ENCODE measurements at places on chromosomes 12 and 14.
A peak's percentile ranks its signal among the peaks of the same experiment; 100 is the strongest.

DNA sequence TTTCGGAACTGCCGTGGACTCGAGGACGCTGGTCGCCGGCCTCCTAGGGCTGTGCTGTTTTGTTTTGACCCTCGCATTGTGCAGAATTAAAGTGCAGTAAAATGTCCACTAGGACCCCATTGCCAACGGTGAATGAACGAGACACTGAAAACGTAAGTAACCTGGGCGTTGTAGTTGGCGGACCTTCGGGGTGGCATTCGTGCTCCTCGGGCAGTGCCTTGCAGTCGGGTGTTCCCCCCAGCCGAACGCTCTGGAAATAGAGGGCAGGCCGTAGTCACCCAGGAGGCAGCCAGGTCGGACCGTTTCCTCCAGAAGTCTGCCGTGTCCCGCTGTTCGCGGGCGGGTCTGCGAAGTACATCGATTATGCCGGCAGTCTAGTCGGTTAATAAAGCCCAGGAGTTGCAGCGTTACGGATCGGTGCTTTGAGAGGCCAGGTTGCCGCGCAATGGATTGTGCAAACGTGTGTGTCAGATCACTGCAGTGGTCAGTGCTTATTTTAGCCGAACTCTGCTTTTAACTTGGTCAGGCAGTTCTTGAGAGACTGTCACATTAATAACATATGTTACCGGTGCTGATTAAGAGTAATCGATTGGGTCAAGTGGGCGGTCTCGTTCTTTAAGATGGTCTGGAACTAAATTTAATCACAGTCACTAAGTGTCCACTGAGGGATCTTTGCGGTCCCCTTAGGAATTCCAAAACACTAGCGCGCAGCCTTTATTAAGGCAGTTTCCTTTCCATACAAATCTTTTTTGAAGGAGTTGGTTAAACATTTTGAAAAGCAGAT, 906 bp downstream of the MARK3 start:
- DNase-seq: peak; percentile 20

DNA sequence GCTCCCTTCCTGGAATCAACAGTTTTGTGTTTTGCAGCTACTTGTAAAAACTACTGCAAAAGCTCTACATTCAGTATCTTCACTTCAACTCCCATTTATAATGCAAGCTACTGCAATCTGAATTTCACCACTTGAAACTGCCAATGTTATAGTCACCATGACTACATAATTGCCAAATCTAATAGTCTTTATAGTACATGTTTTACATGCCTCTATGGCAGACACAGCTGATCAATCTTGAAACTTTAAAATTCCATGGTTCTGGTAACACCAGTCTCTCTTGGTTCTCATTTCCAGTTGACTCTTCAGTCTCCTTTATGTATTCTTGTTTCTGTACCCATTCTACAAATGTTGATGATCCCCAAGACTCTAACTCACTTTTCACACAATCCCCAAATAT, 185.9 kb downstream of the MED13L start:
- DNase-seq: no peak

DNA sequence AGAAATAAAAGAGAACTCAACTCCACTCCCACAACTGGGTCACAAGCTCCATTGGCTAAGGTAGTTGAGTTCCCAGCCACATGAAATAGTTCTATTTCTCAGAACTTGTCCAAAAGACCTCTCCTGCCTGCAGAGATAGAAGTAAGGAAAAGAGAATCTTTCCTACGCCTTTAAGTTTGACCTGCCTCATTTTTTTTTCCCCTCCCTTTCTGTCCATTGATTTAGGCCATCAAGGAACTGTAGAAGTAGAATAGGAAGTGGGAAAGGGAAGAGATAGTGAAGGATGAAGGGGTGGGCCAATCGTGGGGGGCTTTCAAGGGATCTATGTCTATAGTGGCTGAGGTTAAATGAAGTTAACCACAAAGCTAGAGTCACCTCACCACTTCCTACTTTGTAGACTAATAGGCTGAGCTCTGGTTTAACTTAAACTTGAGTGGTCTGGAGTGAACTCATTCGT, 13.9 kb upstream of the NUDT4 start:
- DNase-seq: no peak

GRCh38 chr12:128047266-128048060, 219.5 kb upstream of the TMEM132C start:
- DNase-seq: no peak

DNA sequence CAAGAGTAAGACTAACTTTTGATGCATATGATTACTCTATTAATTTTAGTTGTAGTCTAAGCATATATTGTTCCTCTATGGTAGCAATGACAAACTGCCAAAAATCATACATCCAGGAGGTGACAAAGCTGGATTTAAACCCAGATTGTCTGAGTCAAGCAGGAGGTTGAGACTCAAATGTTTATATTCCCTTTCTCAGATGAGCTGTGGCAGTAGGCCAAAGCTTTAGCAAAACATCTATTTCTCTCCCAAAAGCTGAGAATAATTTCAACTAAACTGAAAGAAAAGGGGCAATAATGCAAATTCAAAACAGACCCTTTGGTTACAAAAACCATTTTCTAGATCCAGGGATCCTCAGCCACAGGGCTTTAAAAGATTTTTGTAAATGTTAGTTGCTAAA, 173.6 kb downstream of the SEC23A start:
- DNase-seq: no peak

GRCh38 chr12:28278499-28278898, 88.2 kb downstream of the CCDC91 start:
- DNase-seq: no peak

DNA sequence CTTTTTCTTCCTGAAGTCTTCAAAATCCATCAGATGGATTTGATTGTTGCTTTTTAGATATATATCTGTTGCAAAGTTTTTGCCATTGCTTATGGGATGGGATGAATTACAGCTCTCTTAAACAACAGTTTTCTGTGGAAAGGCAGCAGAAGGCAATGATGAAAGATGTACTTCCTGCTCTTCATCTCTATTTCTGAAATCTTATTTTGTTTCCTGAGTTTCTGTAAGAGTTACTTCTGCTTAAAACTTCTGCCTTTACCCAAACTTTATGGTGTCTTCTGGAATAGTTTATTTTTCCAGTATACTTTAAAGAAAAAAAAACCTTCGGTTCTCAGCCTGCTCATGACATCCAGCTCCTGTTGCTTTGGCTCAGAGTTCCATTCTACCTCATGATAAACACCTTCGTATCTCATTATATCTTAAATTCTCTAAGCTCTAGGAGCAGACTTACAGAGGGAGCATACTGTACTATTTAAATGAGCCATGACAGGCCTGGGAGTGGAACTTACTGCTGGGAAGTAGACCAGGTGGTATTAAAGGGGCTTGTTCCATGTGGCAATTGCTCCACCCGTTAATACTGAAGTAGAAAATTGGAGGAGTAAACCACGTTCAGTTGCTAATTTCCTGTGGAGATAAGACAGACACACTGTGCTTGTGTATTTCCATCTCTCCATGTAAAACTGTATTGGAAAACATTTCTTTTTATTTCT, 288.4 kb downstream of the FBXL14 start:
- DNase-seq: no peak

DNA sequence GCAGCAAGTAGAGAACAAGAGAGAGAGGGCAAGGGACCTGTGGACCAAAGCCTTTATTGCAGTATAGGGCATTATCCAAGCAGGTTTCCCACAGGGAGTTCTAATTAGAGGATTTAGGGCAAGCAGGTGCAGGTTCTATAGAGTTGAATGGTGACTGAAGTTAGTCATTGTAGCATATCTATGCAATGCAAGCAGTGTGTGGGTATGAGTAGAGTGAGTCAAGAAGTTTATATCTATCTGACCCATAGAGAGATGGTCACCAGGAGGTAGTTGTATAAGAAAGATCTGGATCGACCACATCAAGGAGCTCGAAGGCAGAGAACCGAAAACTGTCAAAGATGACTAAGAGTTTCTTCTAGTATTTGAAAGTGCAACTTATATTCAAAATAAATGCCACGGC, 167.3 kb downstream of the PLCZ1 start:
- no peak for DNase-seq

DNA sequence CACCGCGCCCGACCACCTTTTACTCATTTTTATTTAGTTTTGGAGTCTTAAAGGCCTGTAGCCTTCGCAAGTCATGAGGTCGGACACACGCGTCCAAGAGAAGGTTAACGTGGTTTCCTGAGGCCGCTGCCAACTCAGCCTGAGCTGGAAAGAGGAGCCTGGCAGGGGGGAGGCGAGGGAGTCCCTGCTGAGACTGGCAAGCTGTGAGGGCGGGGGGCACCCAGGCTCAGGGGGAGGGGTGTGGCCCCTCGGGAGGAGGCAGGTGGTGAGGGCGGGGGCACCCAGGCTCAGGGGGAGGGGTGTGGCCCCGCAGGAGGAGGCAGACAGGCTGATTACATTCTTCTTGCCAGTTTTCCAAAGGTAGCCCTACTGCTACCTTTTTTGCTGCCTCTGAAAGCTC, 143.2 kb downstream of the PIWIL1 start:
- no peak for DNase-seq

DNA sequence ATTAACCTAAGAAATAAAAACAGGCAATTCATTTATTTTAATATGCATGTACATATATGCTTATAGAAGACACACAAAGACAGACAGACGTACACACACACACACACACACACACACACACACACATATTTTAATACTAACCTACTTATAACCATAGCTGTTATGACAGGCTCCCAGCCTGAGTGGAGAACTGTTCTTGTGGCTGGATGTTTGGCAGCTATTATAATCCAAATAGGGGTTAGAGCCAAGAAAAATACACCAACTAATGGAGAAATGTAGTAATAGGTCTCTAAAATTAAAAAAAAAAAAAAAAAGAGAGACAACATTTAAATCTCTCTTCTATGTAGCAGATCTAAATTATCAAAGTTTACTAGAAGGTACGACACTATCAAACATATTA, 91.8 kb downstream of the SLC41A2 start:
- DNase-seq: no peak

GRCh38 chr12:98343002-98343567, 172.3 kb upstream of the TMPO start:
- DNase-seq: no peak

- DNase-seq: peak; percentile 12
Measured at GRCh38 chr12:31589904-31590641, 863 bp downstream of the DENND5B start.

DNA sequence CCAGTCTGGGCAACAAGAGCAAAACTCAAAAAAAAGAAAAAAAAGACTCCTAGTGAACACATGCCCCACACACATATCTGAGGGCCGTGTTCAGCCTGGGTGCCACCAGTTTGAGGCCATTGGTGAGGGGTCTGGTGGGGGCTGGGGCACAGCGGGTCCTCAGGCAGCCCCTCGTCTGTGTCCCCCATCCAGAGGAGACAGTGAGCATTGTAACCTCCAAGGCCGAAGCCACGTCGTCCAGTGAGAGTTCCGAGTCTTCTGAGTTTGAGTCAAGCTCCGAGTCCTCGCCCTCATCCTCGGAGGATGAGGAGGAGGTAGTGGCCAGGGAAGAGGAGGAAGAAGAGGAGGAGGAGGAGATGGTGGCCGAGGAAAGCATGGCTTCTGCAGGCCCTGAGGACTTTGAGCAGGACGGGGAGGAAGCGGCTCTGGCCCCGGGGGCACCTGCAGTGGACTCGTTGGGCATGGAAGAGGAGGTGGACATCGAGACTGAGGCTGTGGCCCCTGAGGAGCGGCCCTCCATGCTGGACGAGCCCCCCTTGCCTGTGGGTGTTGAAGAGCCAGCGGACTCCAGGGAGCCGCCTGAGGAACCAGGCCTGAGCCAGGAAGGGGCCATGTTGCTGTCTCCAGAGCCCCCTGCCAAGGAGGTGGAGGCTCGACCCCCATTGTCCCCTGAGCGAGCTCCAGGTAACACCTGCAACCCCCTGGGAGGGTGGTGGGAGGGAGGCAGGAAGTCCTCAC, 15.6 kb downstream of the SETD1B start:
- DNase-seq: no peak

DNA sequence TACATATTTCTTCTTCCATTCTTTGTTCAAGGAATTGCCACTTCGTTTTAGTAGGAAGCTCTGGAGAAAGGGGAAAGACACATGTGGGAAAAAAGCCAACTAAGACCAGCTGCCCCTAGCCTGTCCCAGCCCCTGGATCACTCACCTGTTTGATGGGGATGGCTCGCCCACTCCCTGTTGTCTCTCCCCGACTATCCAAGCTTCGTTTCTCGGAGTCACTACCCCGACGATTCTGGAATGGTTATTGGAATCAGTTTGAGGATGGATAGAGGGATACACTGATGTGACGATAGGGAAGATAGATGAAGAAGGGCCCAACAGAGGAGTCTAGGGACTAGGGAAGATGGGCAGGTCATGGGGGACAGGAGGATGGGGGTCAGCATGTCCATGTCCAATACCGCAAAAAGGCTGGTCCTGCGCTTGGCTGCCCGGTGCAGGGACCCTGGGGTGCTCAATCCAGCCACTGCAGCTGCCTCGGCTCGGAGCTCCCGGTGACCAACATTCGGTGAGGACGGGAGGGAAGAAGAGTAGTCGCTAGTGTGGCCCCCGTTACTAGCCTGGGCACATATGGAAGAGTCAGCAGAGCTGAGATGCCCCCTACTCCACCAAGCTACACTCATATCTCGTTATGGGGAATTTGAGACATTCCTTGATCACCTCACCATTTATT, 7.0 kb downstream of the AGAP2 start:
- DNase-seq: no peak

DNA sequence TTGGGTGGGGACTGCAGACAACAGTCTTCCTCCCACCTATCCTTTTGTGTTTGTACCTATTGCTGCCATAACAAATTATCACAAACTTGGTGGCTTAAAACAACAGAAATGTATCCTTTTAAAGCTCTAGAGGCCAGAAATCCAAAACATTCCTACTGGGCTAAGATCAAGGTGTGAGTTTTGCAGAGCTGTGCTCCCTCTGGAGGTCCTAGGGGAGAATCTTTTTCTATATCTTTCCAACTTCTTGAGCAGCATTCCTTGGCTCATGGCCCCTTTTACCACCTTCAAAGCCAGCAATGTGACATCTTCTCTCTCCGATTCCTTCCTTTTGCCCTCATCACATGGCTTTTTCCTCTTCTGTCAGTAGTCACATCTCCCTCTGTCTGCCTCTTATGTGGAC, 190.6 kb downstream of the TTC8 start:
- no peak for DNase-seq

DNA sequence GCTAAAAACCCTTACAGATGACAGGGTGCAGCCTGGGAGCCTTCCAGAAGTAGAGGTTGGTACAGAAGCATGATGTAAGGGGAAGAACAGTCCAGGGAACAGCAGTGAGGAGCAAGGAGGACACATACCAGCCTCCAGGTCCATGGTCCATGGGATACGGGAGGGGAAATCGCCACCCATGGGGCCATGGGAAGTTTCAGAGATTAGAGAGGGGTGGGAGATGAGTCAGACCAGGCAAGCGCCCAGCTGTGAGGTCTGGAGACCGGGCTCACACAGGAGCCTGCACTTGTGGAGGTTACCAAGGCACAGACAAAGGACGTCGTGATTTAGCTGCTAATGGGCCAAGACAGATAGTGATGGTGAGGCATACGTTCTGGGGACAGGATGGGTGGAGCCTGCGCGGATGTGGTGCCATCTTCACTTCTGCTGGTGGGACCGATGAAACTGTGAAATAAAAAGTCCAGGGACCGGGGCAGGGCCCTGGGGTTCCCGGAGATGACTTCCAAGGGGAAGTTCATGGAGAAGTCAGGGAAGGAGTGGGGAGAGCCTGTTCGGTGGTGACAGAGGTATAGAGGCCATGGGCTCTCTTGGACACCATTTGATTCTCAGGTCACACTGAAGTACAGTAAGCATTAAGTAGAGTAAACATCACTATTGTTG, 17.7 kb upstream of the LRP1-AS start:
- DNase-seq: no peak

GRCh38 chr14:87940382-87940781, 52.6 kb downstream of the GALC start:
- no peak for DNase-seq

GRCh38 chr12:11727133-11727664, 77.7 kb downstream of the ETV6 start:
- no peak for DNase-seq
